ENCODE measurements at places on chromosomes 16 and 17.

GRCh38 chr17:57195785-57196460, 60.4 kb upstream of the MSI2 start:
- H3K4me1 ChIP-seq = peaks cover 6% of the 10 kb centered on the region
- peak overlapping the region; percentile 94 for H3K27ac ChIP-seq
- H3K27me3 ChIP-seq = no peaks in the 10 kb centered on the region

DNA sequence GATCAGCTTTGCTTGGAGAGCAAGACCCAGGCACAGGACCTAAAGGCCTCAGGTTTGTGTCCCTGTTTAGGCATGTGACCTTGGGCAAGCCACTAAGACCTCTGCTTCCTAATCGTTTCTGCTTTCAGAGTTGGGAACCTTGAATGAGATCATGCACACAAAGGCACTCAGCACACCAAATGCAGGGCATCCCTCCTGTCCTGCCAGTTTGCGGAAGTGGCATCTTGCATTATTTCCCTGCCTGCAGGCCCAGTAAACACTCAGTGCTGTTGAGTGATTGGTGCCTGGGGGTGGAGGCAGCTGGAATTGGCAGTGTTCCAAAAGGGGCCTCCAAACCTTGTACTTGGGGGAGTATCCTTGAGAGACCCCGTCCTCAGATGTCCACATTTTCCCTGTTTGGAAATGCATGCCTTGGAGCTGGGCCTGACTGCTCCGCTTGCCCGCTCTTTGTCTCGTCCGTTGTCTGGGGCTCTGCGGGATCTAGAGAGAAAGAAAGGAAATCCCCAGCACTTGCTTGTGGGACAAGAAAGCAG, 28.7 kb downstream of the MRM1 start:
- peaks cover 41% of the 10 kb centered on the region for H3K27me3 ChIP-seq
- no peaks in the 10 kb centered on the region for H3K4me1 ChIP-seq
- no peak for DNase-seq
- H3K27ac ChIP-seq = no peak overlapping the region
- H3K36me3 ChIP-seq = no peaks in the 10 kb centered on the region

- H3K4me3 ChIP-seq = no peak overlapping the region
- H3K36me3 ChIP-seq = peaks cover 26% of the 10 kb centered on the region
- no peak for DNase-seq
- H3K4me1 ChIP-seq = peaks cover 31% of the 10 kb centered on the region
- no peaks in the 10 kb centered on the region for H3K27me3 ChIP-seq
- no peak overlapping the region for H3K27ac ChIP-seq
Observed at GRCh38 chr16:67179421-67180080, 4.2 kb downstream of the MATCAP1 start.

GRCh38 chr17:9676820-9677310, 31.5 kb downstream of the USP43 start:
- H3K27me3 ChIP-seq = no peaks in the 10 kb centered on the region
- no peak overlapping the region for H3K4me3 ChIP-seq
- peak; percentile 97 for DNase-seq
- H3K36me3 ChIP-seq = no peaks in the 10 kb centered on the region
- H3K4me1 ChIP-seq = peaks cover 18% of the 10 kb centered on the region

DNA sequence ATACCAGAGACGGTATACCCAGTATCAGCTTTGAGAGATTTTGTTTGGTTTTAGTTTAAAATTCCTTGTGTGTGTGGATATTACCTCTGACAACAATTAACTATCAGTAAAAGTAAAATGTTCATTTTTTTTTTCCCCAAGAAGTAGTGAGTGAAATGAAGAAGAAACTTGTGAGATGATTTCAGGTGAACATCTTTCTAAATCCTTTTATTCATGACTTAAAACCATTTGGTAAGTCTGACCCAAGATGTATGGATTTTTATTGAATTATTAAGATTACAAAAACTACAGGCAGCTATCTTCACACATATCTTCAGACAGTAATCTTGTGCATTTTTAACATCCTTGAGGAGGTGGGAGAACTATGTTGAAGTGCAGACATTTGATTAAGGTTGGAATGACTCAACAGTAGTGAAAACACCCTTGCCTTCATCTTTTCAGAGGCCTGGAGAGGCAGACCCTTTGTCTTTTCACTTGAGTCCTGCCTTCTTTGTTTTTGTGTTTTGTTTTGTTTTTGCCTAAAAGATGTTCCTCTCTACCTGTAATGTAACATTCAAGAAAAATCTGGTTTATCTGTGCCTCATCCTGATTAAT, 240.3 kb upstream of the TBX2 start:
- peaks cover 5% of the 10 kb centered on the region for H3K36me3 ChIP-seq
- no peaks in the 10 kb centered on the region for H3K4me1 ChIP-seq
- DNase-seq = no peak
